ENCODE measurements at places on chromosomes 12 and 14. TPM values are rescaled to one million over a fixed set of nuclear protein-coding genes. Genes with fewer than 3 reads are reported as not detected.

- H3K27me3 ChIP-seq: peaks cover 24% of the 10 kb centered on the region
- H3K4me1 ChIP-seq: peaks cover 3% of the 10 kb centered on the region
- no peak overlapping the region for H3K27ac ChIP-seq
These were observed 173.0 kb upstream of the G2E3 start for GRCh38 chr14:30385925-30386324.

GRCh38 chr12:11695321-11695720, 45.8 kb downstream of the ETV6 start:
- peaks cover under 1% of the 10 kb centered on the region for H3K4me1 ChIP-seq
- H3K27ac ChIP-seq: no peak overlapping the region
- DNase-seq: no peak
- no peak overlapping the region for H3K4me3 ChIP-seq
- peaks cover 5% of the 10 kb centered on the region for H3K36me3 ChIP-seq

DNA sequence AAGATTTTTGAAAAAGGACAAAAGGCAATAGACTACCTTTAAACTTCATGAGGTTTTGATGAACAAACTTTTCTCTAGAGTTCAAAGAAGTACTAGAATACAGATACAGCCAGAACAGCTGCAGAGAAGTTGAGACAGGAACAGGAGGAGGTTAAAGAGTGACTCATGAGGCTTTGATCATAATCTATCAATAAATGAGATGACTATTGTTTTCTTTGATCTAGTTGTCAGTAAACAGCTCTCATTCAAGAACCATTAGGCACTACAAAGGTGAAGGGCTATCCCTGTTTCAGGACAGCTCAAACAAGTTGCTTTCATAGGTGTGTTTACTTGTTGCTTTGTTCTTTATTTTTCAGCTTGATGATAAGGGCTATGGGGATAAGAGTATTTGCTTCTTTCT, 2.4 kb downstream of the WASHC3 start:
- H3K27ac ChIP-seq: no peak overlapping the region
- no peak overlapping the region for H3K4me3 ChIP-seq
- no peaks in the 10 kb centered on the region for H3K27me3 ChIP-seq

GRCh38 chr14:55238019-55238680, 33.1 kb upstream of the FBXO34 start:
- H3K4me3 ChIP-seq: no peak overlapping the region
- H3K4me1 ChIP-seq: no peaks in the 10 kb centered on the region
- H3K27me3 ChIP-seq: peaks cover 71% of the 10 kb centered on the region

DNA sequence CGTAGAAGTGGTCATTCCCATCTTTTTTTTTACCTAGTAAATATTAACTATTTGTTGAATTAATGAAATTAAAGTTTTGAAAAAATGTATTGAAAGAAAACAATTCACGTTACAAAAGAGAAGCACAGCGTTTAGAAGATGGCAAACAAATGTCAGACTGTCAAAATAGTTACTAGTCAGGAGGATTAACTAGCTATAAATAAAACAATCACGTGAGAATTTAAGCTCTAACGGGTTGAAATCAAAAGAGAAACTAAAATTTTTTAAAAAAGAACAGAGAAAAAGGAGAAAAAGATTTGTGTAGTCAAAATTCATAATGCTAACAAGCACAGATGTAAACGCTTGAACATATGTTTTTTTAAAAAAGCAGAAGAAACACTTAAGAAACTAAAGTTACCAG, 26.4 kb downstream of the DDHD1 start:
- H3K36me3 ChIP-seq: peaks cover 4% of the 10 kb centered on the region
- H3K4me3 ChIP-seq: no peak overlapping the region
- DNase-seq: no peak
- H3K27ac ChIP-seq: no peak overlapping the region

DNA sequence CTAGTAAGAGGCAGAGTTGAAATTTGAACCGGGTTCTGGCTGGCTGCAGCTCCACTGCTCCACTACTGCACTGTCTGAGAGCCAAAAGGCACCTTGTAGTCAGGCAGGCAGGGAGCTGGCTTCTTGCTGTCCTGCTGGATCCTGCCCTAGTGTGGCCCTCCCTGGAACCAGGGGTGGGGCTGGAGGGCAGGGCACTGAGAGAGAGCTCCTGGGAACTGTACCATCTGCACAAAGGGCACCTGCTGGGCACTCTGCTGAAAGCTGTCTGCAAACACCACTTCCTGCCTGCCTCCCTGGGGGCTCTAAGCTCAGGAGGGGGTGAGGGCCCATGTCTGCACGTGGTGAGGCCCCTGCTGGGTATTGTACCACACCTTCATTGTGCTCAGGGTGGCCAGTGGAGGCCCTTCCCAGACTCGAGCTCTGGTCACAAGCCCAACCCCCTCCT, 19.0 kb upstream of the TCL1B start:
- DNase-seq: no peak
- H3K4me3 ChIP-seq: no peak overlapping the region
- no peak overlapping the region for H3K27ac ChIP-seq
- no peaks in the 10 kb centered on the region for H3K36me3 ChIP-seq
- peaks cover 13% of the 10 kb centered on the region for H3K27me3 ChIP-seq
- H3K4me1 ChIP-seq: peaks cover 14% of the 10 kb centered on the region

CLEC1B gene
- 0.51 TPM for total RNA-seq

SLC41A2 gene
- 5.9 TPM for total RNA-seq

NYNRIN gene
- total RNA-seq: 171 TPM

ATN1 gene
- total RNA-seq: 195 TPM
